ENCODE measurements at places on chromosomes 5 and 9. TPM values are rescaled to one million over a fixed set of nuclear protein-coding genes. Genes with fewer than 3 reads are reported as not detected.

C5orf34 gene
- total RNA-seq: 3.8 TPM

PCDHGA10 gene
- 0.40 TPM for total RNA-seq

- no peak for DNase-seq
These were observed 18.0 kb downstream of the OTULINL start for GRCh38 chr5:14599476-14600127.

- DNase-seq: no peak
These were observed 5.5 kb downstream of the C9orf85 start for GRCh38 chr9:71916834-71917534.

SFXN1 gene
- total RNA-seq: 411 TPM

- DNase-seq: no peak
These were observed 229.8 kb upstream of the IL12B start for GRCh38 chr5:159560088-159560487.

- DNase-seq: no peak
These were observed 70.5 kb downstream of the ST8SIA4 start for GRCh38 chr5:100832252-100833230.

CDC20B gene
- not detected for total RNA-seq

ZBED3 gene
- total RNA-seq: 3.3 TPM

SOHLH1 gene
- not detected for total RNA-seq

Data from activated T-cell treated with anti-CD3 and anti-CD28 coated beads, Interleukin-2, amount 50 U/mL, for 4 hours (primary cell).